Right renal cortex interstitium (tissue), 3 donors: ENCODE measurements at places on chromosomes 2 and 18.

DNA sequence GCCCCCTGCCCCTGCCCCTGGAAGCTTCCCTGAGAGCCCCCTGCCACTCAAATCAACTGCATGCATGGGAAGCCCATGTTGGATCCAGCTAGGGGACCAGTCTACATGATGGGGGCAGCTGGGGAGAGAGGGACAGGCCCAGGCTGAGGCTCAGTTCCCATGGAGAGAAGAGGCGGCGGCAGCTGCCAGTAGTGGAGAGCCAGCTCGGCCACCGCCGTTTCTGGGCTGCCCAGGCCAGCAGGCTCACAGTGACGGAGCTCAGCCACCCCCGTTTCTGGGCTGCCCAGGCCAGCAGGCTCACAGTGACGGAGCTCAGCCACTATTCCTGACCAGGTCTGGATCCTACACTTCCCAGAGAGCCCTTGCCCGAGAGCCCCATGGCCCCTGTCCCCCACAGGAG lies 3.6 kb downstream of the MAB21L4 start:
- no peak for DNase-seq

GRCh38 chr2:215410932-215411285 lies 25.0 kb downstream of the FN1 start:
- no peak for DNase-seq

GRCh38 chr2:23904692-23905091 lies 22.2 kb downstream of the ATAD2B start:
- DNase-seq = no peak

DNA sequence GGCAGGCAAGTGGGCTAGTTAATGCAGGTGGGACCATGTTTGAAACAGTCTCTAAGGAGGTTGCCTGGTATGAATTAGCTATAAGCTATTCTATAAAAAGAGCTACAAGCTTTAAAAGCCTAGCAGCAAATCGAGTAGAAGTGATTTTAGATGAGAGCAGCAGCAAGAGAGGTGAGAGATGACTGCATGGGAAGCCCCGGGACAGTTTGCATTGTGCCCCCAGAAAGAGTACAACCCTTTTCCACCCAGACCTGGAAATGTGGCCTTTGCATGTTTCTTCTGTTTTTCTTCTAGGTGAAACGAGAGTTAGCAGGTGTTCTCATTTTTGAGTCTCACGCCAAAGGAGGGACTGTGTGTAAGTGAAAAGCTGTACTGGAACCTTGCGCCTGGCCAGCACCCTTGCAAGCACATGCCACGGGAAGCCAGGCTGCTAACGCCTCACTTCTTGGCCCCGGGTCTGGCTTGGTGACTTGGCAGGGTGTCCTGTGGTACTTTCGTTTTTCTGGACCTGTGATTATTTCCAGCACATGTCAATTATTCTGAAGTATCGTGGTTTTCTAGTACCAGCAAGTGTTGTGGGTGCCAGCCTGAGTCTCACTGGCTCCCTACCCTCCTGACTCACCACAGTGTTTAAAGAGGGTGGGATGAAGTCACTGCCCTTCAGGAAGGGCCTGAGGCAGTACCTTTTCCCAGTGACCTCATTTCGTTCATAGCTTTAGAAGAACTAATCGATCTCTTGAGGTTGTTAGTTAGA lies 90.3 kb upstream of the MAP3K20 start:
- DNase-seq = no peak
